ENCODE measurements at places on chromosomes 2 and 18. TPM values are rescaled to one million over a fixed set of nuclear protein-coding genes. Genes with fewer than 3 reads are reported as not detected.

The CRYBA2 gene
- not detected for total RNA-seq

The CCDC178 gene
- total RNA-seq, result not detected

The IGFBP2 gene
- not detected for total RNA-seq

The FAM237A gene
- not detected for total RNA-seq

The MOB4 gene
- total RNA-seq, result 24.0 TPM

The CLHC1 gene
- 29.1 TPM for total RNA-seq

The POTEC gene
- total RNA-seq, result not detected
